ENCODE measurements at places on chromosomes 3 and 15.

GRCh38 chr15:83436513-83437158 is 10.5 kb upstream of the SH3GL3 start:
- no peak for DNase-seq

DNA sequence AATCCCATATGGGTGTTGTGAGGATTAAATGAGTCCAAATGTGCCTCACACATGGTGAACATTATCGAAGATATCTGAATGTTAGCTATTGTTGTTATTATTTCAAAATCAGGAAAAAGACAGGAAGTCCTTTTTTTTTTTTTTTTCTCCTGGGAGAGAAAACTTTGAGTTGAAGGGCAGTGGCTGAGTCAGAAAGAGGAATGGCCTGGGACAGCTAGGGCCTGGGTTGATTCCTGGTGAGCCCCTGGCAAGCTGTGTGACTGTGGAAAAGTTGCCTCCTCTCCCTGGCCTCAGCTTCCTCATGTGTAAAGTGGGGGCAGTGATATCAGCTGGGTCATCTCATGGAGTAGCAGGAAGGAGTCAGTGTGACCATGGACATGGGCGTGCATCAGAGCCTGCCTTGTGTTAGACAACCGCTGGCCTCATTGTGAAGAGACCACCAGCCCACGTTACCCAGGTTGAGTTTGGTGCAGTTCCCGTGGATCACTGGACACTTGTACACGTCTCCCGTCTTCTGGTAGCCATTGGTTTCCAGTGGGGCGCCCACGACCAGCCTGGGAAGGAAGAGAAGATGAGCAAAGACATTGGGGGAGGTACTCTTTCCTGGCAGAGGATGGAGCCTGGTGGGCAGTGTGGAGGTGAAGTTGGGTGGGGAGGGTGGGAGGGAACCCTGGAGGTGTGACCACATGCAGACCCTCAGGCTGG is 63.1 kb downstream of the ITGA11 start:
- DNase-seq = no peak

DNA sequence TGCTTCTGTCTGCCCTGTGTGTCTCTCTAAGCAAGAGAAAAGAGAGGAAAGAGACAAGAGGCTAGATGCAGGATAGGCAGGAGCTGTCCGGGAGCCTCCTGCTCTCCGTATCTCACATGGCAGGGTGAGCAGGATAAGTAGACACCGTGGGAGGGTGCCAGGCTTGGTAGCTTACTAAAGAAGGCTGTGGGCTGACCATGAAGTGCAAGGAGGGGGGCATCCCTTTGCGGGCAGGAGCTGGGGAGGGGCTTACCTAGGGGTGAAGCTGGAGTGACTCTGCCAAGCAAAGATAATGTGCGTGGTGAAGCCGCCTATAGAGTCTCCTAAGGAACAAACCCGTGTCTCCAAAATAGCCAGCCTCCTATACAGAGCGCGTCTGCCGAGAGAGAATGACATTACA is 33.7 kb upstream of the TMC3 start:
- no peak for DNase-seq

- DNase-seq = no peak
Measured at GRCh38 chr15:48624700-48625099, 20.8 kb downstream of the FBN1 start.

- no peak for DNase-seq
Measured at GRCh38 chr15:100770661-100771584, 108.7 kb upstream of the ALDH1A3 start.

GRCh38 chr15:93319121-93319814 is 230.3 kb upstream of the RGMA start:
- no peak for DNase-seq

DNA sequence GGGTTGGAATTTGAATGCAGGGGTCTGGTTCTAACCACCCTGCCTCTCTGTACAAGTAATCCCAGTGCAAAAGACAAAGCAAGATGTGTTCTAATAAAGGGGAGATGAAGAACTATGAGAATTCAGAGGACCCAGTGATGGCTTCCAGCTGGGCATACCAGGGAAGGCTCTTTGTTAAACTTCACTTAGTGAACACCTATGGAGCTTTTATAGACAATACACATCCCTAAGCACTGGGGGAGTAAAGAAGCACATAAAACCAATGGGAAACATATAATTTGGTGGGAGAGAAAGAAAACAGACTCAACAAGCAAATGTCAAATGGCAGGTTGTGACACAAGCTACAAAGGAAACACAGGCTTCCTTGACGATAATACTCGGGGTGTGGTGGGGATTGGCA is 47.9 kb upstream of the RNU6-1 start:
- no peak for DNase-seq

GRCh38 chr3:16173283-16174025 is 1.0 kb upstream of the GALNT15 start:
- no peak for DNase-seq

DNA sequence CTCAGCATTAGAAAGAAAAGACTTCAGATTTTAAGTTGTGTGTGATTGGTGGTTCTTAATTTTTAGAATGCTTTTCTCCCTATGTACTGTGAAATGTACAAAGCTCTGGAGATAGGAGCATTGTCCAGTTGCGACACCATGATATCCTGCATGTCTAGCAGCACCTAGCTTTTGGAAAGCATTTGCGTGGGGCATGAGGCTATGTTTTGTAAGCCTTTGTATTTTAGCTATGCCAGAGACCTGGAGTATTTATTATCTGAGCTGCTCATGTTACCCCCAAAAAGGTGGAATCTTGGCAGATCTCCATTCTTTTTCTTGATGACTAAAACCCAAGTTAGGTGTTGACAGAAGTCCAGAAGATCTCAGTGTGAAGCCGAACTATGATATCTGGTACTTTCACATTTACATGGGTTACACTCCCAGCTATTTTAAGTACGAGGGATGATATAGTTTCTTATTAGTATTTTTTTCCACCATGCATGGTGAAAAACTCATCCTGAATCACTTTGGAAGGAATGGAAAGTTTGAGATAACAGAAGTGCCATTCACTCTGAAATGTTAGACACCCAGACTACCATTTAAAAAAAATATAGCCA is 126.7 kb upstream of the SAMMSON start:
- no peak for DNase-seq

- no peak for DNase-seq
Measured at GRCh38 chr15:99762288-99762687, 29.1 kb upstream of the LYSMD4 start.

GRCh38 chr15:66941791-66942190 is 123.6 kb upstream of the SMAD3 start:
- DNase-seq = no peak

DNA sequence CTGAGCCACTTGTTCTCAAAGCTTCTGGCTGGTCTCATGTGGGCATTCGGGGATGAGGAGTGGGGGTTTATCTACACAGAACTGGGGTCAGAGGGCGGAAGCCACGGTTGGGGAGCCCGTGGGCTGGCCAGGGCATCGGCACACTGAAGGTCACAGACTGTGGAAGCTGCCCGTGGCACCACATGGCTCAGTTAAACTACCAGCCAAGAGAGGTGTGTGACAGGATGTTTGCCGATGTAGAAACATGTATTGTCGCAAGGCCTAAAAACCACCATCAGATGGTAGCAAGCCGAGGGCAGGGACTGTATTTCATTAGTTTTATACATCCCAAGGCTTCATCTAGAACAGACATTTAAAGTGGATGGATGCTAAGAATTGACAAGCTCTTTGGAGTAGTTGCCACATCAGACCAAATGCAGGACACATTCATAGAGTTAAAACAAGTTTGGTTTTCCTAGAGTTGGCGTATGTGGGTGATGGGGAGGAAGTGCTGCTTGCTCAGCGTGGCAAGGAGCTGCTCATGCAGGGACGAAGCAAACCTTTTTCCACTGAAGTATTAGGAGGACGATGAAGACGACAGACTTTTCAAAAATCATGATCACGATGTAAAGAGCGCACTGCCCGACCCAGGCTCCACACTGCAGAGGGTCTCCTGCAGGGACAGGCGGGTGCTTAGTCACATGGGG is 9.6 kb upstream of the MUSTN1 start:
- no peak for DNase-seq

- DNase-seq = no peak
Measured at GRCh38 chr3:50521572-50521971, 18.1 kb upstream of the CACNA2D2 start.

GRCh38 chr15:81785181-81785580 is 260.6 kb downstream of the MEX3B start:
- no peak for DNase-seq

- no peak for DNase-seq
Measured at GRCh38 chr15:82958638-82959037, 6.1 kb upstream of the HOMER2 start.

DNA sequence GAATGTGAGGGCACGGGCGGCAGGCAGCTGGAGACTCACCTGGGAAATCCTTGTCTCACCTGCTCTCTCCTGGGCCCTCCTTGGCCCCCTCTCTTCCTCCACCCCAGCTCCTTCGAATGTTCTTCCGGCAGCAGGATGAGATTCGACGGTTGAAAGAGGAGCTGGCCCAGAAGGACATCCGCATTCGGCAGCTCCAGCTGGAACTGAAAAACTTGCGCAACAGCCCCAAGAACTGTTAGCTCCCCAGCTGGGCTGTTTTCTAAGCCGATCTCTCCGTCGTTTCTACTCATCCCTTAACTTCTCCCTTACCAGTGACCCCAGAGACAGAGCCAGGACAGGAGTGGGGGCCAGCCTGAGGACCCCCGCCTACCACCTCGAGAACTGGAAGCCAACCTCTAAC is 95.0 kb downstream of the ANP32A start:
- DNase-seq = no peak

- DNase-seq = no peak
Measured at GRCh38 chr3:192655040-192655439, 72.3 kb downstream of the FGF12 start.

DNA sequence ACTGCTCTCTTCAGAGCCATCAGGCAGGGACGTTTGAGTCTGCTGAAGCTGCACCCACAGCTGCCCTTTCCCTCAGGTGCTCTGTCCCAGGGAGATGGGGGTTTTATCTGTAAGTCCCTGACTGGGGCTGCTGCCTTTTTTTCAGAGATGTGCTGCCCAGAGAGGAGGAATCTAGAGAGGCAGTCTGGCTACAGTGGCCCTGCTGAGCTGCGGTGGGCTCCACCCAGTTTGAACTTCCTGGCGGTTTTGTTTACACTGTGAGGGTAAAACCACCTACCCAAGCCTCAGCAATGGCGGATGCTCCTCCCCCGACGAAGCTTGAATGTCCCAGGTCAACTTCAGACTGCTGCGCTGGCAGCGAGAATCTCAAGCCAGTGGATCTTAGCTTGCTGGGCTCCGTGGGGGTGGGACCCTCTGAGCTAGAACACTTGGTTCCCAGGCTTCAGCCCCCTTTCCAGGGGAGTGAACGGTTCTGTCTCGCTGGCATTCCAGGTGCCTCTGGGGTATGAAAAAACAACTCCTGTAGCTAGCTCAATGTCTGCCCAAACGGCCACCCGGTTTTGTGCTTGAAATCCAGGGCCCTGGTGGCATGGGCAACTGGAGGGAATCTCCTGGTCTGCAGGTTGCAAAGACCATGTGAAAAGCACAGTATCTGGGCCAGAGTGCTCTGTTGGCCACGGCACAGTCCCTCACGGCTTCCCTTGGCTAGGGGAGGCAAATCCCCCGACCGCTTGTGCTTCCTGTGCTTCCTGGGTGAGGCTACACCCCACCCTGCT is 21.1 kb upstream of the ST6GAL1 start:
- peak; percentile 72 for DNase-seq

- DNase-seq = no peak
Measured at GRCh38 chr15:84859144-84859543, 25.3 kb upstream of the SLC28A1 start.

DNA sequence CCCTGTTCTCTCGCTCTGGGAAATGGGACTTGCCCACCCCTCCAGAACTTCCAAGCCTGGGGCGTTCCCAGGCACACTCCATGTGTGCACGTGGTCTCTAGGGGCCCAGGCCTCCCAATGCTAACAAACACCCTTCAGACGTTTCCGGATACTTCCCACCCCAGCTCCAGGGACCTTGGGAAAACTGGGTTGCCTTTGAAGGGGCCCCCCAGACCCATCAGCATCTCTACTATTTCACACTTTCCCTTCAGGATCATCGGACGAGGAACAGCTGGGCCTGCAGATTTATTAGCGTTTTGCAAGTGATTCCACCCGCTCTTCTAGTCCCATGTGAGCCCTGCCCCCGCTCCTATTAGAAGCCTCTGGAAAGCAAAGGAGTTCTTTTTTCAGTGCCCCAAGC is 63.2 kb downstream of the MAGEF1 start:
- no peak for DNase-seq

GRCh38 chr15:51775967-51776816 is 24.8 kb downstream of the TMOD2 start:
- no peak for DNase-seq

- no peak for DNase-seq
Measured at GRCh38 chr3:67832817-67833216, 178.4 kb upstream of the SUCLG2 start.

DNA sequence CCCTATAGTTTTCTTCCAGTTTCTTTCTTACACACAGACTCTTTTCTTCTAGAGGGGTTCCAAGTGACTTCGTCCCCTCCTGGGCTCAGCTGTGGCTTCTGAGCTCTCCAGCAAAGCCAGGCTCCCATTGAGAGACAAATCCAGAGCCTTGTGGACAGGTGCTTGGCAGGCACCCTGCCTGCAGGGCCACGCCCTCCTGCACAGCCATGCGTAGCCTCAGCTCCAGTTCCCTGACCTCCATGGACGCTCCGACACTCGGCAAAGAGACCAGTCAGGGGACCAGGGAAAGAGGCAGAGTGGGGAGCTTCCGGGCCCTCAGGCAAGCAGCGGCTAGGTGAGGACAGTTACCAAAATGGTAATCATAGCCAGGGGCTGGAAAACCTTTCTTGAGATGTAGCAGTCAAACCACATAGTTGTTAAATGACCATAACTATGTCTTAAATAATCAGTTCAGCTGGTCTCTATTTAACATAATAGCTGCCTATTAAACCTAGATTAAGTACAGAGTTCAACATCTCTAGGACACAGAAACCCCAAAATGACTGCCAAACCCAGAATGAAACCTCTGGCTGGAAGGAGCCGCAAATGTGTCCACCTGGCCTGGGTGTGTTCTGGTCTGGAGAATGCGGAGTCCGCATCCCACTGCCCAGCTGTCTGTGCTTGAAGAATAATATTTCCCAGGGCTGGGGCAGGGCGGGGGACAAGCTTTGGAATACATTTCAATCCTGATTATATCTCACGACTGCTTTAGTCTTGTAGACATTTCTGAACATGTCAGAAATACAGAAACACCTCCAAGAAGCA is 69.3 kb upstream of the RGMA start:
- no peak for DNase-seq

DNA sequence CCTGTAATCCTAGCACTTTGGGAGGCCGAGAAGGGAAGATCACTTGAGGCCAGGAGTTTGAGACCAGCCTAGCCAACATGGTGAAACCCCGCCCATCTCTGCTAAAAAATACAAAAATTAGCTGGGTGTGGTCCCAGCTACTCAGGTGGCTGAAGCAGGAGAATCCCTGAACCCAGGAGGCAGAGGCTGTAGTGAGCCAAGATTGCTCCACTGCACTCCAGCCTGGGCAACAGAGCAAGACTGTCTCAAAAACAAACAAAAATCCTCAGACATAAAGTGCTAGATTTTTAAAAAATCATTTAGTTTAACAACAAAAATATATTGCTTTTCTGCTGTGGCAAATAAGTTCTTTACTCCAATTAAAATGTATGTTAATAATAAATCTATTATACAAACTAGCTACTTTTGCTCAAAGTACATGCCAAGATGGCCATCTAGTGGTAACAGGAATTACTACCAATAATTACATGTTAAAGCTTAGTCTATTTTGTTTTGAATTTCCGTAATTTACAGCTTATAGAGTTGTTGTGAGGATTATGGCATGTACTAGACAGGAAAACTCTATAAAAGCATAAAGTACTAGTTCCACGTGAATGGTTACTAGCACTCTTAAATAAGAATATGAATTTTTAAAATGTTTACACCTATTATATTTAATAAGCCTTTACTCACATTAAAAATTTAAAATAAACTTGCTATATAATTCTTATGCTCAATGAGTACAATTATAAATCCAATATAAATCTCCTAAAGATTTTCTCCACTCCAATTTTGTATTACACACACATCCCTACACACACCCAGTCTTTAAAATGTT is 39.0 kb downstream of the GABPB1 start:
- DNase-seq = no peak
